ENCODE measurements at places on chromosomes 1 and 21. TPM values are rescaled to one million over a fixed set of nuclear protein-coding genes. Genes with fewer than 3 reads are reported as not detected.

The NCMAP gene
- total RNA-seq = 5.4 TPM

The CAPN8 gene
- total RNA-seq = 87.9 TPM

The ADAMTS1 gene
- 54.2 TPM for total RNA-seq

DNA sequence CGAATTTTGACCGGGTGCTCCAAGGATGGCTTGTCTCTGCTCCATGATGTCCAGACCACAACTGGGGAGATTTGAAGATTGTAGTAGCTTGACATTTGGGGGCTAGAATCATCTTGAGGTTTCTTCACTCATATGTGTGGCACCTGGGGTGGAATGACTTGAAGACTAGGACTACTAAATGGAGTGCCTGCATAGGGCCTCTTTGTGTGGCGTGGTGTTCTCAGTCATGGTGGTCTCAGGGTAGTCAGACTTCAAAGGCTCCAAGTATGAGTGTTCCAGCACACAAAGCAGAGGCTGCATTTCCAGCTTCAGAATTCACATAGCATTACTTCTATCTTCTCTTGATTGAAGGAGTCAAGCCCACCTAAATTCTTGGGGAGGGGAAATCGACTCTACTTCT lies 16.8 kb downstream of the ATF6 start:
- no peaks in the 10 kb centered on the region for H3K27me3 ChIP-seq
- H3K4me3 ChIP-seq = no peak overlapping the region
- H3K4me1 ChIP-seq = no peaks in the 10 kb centered on the region
- H3K27ac ChIP-seq = no peak overlapping the region

GRCh38 chr1:209526137-209526536 lies 57.4 kb upstream of the CAMK1G start:
- H3K27ac ChIP-seq = no peak overlapping the region
- H3K4me3 ChIP-seq = no peak overlapping the region
- no peaks in the 10 kb centered on the region for H3K4me1 ChIP-seq
- DNase-seq = no peak
- no peaks in the 10 kb centered on the region for H3K36me3 ChIP-seq
- H3K27me3 ChIP-seq = peaks cover 8% of the 10 kb centered on the region

DNA sequence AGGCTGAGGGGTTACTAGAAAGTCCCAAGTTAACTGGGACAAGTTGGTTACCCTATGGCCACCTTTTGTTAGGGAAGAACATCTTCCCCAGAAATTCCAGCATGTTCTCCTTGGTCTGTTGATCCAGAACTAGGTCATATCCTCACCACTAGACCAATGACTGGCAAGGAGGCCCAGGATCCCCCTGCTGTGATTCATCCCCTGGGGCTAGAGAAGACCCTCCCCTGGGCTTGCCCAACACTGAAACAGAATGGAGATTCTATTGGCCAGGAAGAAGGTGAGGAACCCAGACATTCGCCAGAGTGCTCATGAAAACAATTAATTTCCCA lies 90.1 kb upstream of the SIM2 start:
- no peak overlapping the region for H3K27ac ChIP-seq
- no peak overlapping the region for H3K4me3 ChIP-seq
- peaks cover 47% of the 10 kb centered on the region for H3K27me3 ChIP-seq
- DNase-seq = no peak
- no peaks in the 10 kb centered on the region for H3K4me1 ChIP-seq

DNA sequence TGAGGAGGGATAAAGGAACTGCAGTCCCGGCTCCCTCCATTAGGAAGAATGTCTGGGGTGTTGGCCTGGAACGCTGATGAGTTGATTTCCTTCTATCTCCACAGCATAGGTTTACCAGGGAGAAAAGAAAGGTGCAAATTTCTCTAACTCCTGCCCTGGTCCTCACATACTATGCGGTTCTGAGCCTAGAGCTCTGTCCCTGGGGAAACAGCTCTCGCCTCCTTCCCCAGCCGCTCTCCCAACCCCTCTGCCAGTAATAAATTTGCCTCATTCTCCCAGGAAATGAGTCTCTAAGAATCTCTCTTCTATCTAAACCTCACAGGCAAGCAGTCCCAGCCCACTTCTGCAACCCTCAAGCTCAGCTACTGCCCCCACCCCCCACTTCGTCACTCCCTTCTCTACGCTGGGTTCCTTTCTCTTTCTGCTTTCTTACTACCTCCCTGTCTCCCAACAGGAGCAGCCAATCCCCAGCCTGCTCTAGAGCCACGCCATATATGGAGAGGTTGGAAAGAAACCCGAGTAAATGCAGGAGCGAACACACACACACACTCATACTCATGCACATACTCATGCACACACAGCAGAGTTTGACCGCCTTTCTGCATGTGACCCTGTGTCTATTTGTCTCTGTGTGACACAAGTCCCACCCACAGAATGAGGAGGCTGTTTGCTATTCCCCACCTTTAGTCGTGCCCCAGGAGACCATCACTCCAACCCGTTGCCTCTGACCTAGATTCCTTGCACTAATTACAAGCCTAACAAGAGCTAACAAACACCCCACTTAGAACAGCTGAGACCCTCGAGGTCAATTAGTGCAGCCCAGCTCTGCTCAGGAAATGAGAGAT lies 13.4 kb downstream of the PLEKHO1 start:
- DNase-seq = peak; percentile 93
- no peaks in the 10 kb centered on the region for H3K27me3 ChIP-seq
- H3K4me3 ChIP-seq = no peak overlapping the region
- peak overlapping the region; percentile 89 for H3K27ac ChIP-seq
- H3K36me3 ChIP-seq = no peaks in the 10 kb centered on the region
- peaks cover 12% of the 10 kb centered on the region for H3K4me1 ChIP-seq

- DNase-seq = no peak
- H3K4me1 ChIP-seq = peaks cover 85% of the 10 kb centered on the region
- peaks cover 58% of the 10 kb centered on the region for H3K36me3 ChIP-seq
- peak overlapping the region; percentile 96 for H3K27ac ChIP-seq
- no peak overlapping the region for H3K4me3 ChIP-seq
Observed at GRCh38 chr1:155970531-155971167, 7.7 kb downstream of the ARHGEF2 start.

- DNase-seq = no peak
- no peaks in the 10 kb centered on the region for H3K36me3 ChIP-seq
- no peak overlapping the region for H3K27ac ChIP-seq
Observed at GRCh38 chr1:202237052-202237451, 43.5 kb downstream of the LGR6 start.

GRCh38 chr1:111392460-111392945 lies 35.0 kb downstream of the OVGP1 start:
- no peak for DNase-seq
- H3K4me3 ChIP-seq = no peak overlapping the region
- no peaks in the 10 kb centered on the region for H3K27me3 ChIP-seq
- H3K4me1 ChIP-seq = no peaks in the 10 kb centered on the region
- no peak overlapping the region for H3K27ac ChIP-seq

DNA sequence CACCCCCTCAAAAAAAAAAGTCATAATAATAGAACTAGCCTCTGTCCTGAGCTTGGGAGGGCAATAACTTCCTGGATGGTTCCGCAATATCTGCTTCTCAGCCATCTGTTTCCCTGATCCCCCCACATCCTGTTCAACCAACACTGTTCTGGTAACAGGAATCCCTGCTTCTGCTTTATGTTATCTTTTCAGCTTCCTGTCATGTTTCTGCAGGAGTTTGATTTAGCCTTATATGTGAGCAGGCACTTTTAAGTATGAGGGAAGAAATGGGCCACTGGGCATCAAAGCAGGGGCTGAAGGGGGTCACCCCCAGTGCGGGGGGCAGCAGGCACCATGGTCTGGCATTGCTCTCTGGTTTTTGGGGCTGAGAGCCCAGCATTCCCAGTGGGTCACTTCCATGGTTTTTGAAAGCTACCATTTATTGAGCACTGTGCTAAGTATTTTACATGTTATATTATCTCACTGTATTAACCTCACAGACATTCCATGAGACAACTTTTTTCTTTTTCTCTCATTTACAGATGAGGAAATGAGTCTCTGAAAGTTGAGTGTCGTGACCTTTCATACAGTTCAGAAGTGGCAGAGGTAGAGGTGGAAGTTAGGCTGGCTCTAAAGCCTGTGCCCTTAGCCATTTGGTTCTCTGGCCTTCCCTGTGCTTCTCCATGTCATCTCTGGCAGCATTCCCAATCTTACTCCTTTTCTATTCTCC lies 61.9 kb downstream of the DNTTIP2 start:
- no peak overlapping the region for H3K4me3 ChIP-seq
- peaks cover 14% of the 10 kb centered on the region for H3K4me1 ChIP-seq
- no peak overlapping the region for H3K27ac ChIP-seq
- DNase-seq = no peak

GRCh38 chr1:3545363-3546047 lies 65.8 kb downstream of the MEGF6 start:
- peaks cover 9% of the 10 kb centered on the region for H3K4me1 ChIP-seq
- no peaks in the 10 kb centered on the region for H3K36me3 ChIP-seq
- no peaks in the 10 kb centered on the region for H3K27me3 ChIP-seq
- H3K4me3 ChIP-seq = no peak overlapping the region
